ENCODE measurements at places on chromosomes 16 and 17.

GRCh38 chr17:45739786-45740185, 44.3 kb upstream of the CRHR1 start:
- no peaks in the 10 kb centered on the region for H3K4me1 ChIP-seq
- no peak overlapping the region for H3K27ac ChIP-seq
- H3K27me3 ChIP-seq = peaks cover 80% of the 10 kb centered on the region
- DNase-seq = no peak
- H3K4me3 ChIP-seq = no peak overlapping the region

DNA sequence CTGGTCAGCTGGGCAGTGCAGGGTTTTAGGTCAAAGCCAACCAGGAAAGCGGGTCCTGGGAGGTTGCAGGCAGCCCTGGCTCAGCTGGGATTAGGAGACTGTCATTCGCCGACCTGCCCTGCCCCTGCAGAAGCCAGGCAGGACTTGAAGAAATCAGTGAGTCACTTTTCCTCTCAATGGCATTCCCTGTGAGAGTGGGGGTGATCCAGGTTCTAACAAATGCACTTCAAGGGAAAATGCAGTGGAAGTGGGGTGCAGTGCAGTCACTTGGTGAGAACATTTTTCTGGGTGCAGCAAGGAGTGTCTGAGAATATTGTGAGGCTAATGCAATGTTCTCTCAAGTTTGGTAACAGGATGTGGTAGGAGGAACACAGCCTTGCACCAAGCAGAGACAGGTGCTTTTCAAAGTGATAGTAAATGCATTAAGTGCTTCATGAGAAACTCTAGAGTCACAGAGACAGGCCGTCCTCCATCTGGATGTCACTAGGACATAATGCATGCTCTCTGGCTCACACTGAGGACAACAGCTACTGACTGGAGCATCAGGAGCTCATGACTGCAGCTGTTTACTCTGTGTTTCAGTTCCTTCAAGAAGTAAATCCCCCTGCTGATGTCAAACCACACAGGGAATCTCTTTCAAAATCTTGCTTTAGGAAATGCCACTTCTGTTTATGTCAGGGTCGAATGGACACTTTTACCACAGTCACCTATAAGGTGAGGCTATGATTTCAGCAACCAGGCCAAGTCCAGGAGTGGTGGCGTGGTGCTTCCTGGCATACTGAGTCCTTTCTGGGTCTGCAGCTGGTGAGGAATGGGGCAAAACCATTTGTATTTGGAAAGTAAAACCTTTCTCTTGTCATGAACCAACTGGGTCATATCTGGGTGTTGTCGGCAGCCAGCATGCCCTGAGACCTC, 16.7 kb downstream of the CDK5R1 start:
- H3K27ac ChIP-seq = peak overlapping the region; percentile 99
- no peaks in the 10 kb centered on the region for H3K36me3 ChIP-seq
- peak; percentile 84 for DNase-seq

GRCh38 chr17:81061027-81061735, 26.2 kb downstream of the BAIAP2 start:
- H3K27ac ChIP-seq = no peak overlapping the region
- no peaks in the 10 kb centered on the region for H3K36me3 ChIP-seq
- no peaks in the 10 kb centered on the region for H3K27me3 ChIP-seq
- no peaks in the 10 kb centered on the region for H3K4me1 ChIP-seq
- DNase-seq = no peak

DNA sequence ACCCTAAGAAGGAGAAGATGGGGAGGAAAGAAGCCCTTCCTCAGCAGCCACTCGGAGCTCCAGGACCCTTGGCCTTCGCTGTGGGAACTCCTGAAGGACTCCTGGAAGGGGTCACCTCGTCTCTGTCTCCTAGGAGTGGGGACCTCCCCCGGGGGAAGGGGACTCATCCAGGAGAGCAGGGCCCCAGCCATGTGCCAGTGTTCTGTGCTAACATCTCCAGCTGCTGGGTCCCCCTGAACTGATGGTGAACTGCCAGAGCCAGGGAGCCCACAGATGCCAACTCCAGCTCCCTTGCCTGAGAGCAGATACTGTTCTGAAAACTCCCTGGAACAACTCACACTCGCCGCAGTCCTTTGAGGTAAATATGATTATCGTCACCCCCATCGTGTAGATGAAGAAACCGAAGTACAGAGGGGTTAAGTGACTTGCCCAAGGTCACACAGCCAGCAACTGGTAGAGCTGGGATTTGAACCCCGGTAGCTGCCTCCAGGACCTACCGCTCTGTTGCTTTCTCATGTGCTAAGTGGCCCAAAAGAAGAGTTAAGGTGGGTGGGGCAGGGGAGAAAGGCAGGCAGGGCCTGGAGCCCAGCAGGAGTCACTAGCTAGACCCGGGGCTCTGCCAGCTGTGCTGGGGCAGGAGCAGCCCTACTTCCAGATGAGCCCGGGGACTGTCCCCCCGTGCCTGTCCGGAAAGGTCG, 10.5 kb downstream of the TIMM22 start:
- no peak overlapping the region for H3K27ac ChIP-seq
- no peaks in the 10 kb centered on the region for H3K27me3 ChIP-seq
- DNase-seq = no peak
- H3K36me3 ChIP-seq = no peaks in the 10 kb centered on the region

- peak overlapping the region; percentile 87 for H3K4me3 ChIP-seq
- peak overlapping the region; percentile 89 for H3K27ac ChIP-seq
- no peaks in the 10 kb centered on the region for H3K36me3 ChIP-seq
Measured at GRCh38 chr17:57285701-57286100, 29.4 kb downstream of the MSI2 start.

GRCh38 chr17:83057793-83058265, 21.6 kb upstream of the METRNL start:
- no peaks in the 10 kb centered on the region for H3K27me3 ChIP-seq
- no peak overlapping the region for H3K4me3 ChIP-seq

DNA sequence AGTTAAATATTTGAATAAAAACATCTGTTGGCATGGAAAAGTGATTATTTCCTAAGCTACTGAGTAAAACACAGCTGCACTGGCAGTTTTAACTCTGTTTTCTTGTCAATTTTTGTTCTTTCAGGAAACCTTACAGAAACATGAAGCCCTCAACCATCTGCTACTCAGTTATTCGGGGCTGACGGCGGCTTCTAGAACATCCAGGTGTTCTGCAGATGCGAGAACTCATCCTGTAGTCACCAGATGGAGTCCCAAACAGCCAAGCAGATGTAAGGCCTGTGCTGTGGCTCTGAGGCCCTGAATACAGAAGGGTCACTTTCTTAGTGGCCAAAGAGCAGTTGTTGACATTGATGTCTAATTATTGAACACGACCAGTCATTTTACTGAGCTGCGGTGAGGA, 15.5 kb downstream of the ARSG start:
- H3K4me1 ChIP-seq = peaks cover 3% of the 10 kb centered on the region
- no peak overlapping the region for H3K27ac ChIP-seq
- H3K27me3 ChIP-seq = no peaks in the 10 kb centered on the region

DNA sequence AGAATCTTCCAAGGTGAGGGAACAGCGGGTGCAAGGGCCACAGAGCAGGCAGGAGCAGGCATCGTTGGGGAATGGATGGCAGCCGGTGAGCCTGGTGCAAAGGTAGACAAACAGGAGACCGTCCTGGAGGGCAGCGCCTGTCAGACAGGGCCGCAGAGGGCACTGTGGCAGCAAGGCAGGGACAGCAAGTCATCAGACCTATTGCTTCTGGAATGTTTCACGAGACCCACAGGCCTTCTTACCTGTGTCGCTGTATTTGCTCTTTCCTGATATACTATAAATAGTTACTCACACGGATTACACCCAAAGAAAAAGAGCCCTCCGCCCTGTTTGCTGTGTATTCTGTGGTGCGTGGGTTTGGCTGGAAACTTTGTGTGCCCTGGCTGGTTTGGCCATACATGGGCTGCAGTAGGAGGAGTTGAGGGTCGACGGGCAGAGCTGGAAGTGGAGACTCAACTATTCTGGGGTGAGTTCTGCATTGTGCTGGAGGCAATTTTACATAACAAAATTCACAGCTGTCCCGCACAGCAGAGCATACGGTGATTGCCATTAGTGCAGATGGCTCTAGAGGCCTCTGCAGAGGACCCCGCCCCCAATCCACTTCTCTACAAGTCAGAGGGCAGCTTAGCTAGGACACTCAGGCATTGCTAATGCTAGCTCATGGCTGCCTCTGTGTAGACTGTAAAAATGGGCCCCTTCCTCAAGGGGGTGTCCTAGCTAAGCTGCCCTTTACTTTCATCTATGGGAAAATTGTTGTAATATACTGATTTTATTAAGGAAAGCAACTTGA, 18.6 kb upstream of the POLR3E start:
- no peaks in the 10 kb centered on the region for H3K4me1 ChIP-seq
- H3K27ac ChIP-seq = no peak overlapping the region

GRCh38 chr17:965311-965989, 14.1 kb downstream of the NXN start:
- no peaks in the 10 kb centered on the region for H3K4me1 ChIP-seq
- H3K36me3 ChIP-seq = no peaks in the 10 kb centered on the region
- no peak overlapping the region for H3K4me3 ChIP-seq
- DNase-seq = no peak
- peaks cover 14% of the 10 kb centered on the region for H3K27me3 ChIP-seq

GRCh38 chr17:51422634-51423033, 162.3 kb downstream of the UTP18 start:
- H3K27ac ChIP-seq = no peak overlapping the region
- H3K27me3 ChIP-seq = peaks cover 48% of the 10 kb centered on the region
- no peak overlapping the region for H3K4me3 ChIP-seq
- peaks cover under 1% of the 10 kb centered on the region for H3K4me1 ChIP-seq

DNA sequence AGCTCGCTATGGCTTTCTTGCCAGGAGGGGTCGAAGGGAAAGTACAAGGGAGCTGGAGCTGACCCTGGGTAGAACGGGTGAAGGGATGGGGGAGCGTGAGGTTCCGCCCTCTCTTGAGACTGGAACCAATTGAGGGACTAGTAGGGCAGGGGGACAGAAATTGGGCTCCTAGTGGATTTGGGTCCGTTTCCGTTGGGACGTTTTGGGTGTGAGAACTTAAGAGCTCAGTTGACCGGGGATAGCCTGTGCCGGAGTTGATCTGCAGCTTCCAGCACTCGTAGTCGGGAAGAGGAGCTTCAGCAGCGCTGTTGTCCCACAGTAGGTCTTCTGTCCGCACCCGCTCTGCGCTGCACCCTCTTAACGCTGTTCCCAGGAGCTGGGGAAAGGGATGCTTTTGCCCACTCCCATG, 481 bp downstream of the CNTROB start:
- H3K36me3 ChIP-seq = peaks cover 13% of the 10 kb centered on the region
- peaks cover 46% of the 10 kb centered on the region for H3K4me1 ChIP-seq
- DNase-seq = no peak
- H3K4me3 ChIP-seq = peak overlapping the region; percentile 93
- peak overlapping the region; percentile 98 for H3K27ac ChIP-seq

GRCh38 chr16:23838485-23839142, 2.8 kb downstream of the PRKCB start:
- DNase-seq = no peak
- H3K4me3 ChIP-seq = peak overlapping the region; percentile 100
- H3K27me3 ChIP-seq = no peaks in the 10 kb centered on the region
- peaks cover 60% of the 10 kb centered on the region for H3K4me1 ChIP-seq

GRCh38 chr17:27488231-27488630, 32.0 kb downstream of the KSR1 start:
- H3K36me3 ChIP-seq = no peaks in the 10 kb centered on the region
- H3K27ac ChIP-seq = peak overlapping the region; percentile 43
- H3K4me3 ChIP-seq = no peak overlapping the region

DNA sequence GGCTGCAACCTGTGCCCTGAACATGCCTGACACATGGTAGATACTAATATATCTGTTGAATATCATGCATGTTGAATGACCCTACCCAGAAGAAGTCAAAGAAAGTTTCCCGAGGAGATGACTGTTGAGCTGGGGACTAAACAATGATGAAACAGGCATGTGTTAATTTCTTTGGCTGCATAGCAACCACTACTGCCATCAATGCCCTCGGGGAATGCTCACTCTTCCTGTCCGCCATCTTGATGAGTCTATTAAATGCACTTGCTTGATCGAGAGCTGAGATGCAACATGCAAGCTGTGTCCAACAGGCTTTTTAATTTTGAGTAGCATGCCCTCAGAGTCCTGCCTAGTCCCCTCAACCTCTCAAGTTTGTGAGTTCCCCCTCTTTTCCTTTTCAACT, 31.3 kb downstream of the GRIN2A start:
- H3K27me3 ChIP-seq = peaks cover 53% of the 10 kb centered on the region
- no peak overlapping the region for H3K4me3 ChIP-seq
- peaks cover 9% of the 10 kb centered on the region for H3K4me1 ChIP-seq

DNA sequence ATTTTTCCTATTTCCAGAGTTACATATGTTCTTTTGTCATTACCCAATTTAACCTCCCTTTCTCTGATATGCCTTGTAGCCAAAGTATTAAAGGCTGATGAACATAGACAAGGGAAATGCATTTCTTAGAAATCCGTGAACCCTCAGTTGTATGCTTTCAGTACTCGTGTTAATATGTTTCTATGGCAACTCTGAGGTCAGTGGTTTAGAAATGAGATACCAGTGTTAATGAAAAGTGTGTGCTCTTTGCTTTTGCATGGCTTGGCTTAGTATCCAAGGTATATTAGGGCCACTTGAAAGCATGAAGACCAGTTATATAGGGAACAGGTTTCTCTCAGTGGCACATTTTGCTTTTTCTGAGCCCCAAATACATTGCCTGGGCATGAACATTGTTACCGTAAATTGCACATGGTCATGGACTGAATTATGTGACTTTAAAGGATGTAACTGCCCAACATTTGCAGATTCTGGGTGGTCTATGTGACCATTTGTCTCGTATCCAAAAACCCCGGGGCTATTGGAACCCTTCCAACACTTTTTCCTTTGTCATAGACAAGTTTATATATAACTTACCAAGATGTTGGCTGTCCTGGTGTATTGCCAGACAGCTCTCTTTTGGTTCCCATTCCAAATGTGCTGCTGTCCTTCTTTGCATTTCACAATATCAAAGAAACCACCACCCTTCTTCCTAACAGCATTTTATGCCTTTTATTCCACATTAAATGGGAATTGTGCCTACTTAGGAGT, 17.5 kb downstream of the ABHD15 start:
- no peak for DNase-seq
- H3K4me3 ChIP-seq = no peak overlapping the region
- no peaks in the 10 kb centered on the region for H3K36me3 ChIP-seq
- H3K27me3 ChIP-seq = no peaks in the 10 kb centered on the region

GRCh38 chr16:57837305-57838125, 35.2 kb upstream of the KIFC3 start:
- no peaks in the 10 kb centered on the region for H3K36me3 ChIP-seq
- no peak overlapping the region for H3K27ac ChIP-seq
- no peak overlapping the region for H3K4me3 ChIP-seq
- DNase-seq = no peak
- peaks cover 8% of the 10 kb centered on the region for H3K27me3 ChIP-seq
